ENCODE measurements at places on chromosomes 4 and X.

GRCh38 chrX:149799938-149800337 is 18.2 kb downstream of the MAGEA9 start:
- no peak overlapping the region for H3K4me3 ChIP-seq
- H3K36me3 ChIP-seq, result no peaks in the 10 kb centered on the region
- H3K27me3 ChIP-seq, result peaks cover 3% of the 10 kb centered on the region

GRCh38 chrX:54891573-54891972 is 29.1 kb upstream of the TRO start:
- no peak overlapping the region for H3K4me3 ChIP-seq
- no peak for DNase-seq
- no peak overlapping the region for H3K27ac ChIP-seq

DNA sequence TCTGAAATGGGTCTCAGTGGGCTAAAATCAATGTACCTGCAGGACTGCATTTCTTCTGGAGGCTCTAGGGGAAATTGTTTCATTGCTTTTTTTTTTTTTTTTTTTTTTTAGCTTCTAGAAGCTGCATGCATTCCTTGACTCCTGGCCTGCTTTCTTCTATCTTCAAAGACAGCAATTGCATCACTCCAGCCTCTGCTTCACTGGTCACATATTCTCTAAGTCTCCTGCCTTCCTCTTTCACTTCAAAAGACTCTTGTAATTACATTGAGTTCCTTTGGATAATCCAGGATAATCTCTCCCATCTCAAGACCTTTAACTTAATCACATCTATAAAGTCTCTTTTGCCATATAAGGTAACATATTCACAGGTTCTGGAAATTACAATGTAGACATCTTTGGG is 11.3 kb upstream of the PCYT1B start:
- H3K27me3 ChIP-seq, result no peaks in the 10 kb centered on the region
- H3K4me3 ChIP-seq, result no peak overlapping the region
- no peaks in the 10 kb centered on the region for H3K36me3 ChIP-seq
- no peak for DNase-seq
- no peaks in the 10 kb centered on the region for H3K4me1 ChIP-seq

- DNase-seq, result no peak
- H3K27ac ChIP-seq, result no peak overlapping the region
- H3K27me3 ChIP-seq, result no peaks in the 10 kb centered on the region
- no peaks in the 10 kb centered on the region for H3K36me3 ChIP-seq
- H3K4me3 ChIP-seq, result no peak overlapping the region
These were observed 17.0 kb upstream of the AP1AR start for GRCh38 chr4:112214390-112215264.

DNA sequence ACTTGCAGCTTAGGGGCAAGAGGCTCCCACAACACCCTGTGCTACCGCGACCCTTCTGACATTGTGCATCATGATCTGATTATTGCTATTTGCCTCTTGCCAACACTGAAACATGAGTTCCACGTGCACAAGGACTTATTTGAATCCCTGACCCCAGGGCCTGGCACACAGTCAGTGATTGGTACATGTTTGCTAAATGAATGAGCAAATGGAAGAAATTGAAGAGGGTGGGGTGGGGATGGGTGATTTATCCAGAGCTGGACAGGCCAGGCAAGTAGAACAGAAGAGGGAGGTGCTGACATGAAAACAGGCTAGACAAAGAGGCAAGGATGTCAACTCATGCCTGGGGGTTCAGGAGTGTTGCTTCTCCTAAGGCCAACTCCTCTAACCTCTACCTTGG is 24.9 kb upstream of the RPL39 start:
- DNase-seq, result no peak
- no peak overlapping the region for H3K27ac ChIP-seq
- H3K36me3 ChIP-seq, result no peaks in the 10 kb centered on the region
- no peaks in the 10 kb centered on the region for H3K4me1 ChIP-seq
- H3K4me3 ChIP-seq, result no peak overlapping the region

GRCh38 chrX:139448996-139449395 is 81.5 kb upstream of the F9 start:
- DNase-seq, result no peak
- no peaks in the 10 kb centered on the region for H3K4me1 ChIP-seq
- H3K27ac ChIP-seq, result no peak overlapping the region
- H3K4me3 ChIP-seq, result no peak overlapping the region

GRCh38 chrX:15761564-15762191 is 23.6 kb downstream of the CA5B start:
- H3K27me3 ChIP-seq, result no peaks in the 10 kb centered on the region
- H3K4me1 ChIP-seq, result no peaks in the 10 kb centered on the region
- H3K4me3 ChIP-seq, result no peak overlapping the region
- no peaks in the 10 kb centered on the region for H3K36me3 ChIP-seq
- DNase-seq, result no peak
- H3K27ac ChIP-seq, result no peak overlapping the region

- no peaks in the 10 kb centered on the region for H3K4me1 ChIP-seq
- H3K27me3 ChIP-seq, result no peaks in the 10 kb centered on the region
- H3K4me3 ChIP-seq, result no peak overlapping the region
- DNase-seq, result no peak
- no peaks in the 10 kb centered on the region for H3K36me3 ChIP-seq
These were observed 26.9 kb upstream of the WWC2 start for GRCh38 chr4:183072176-183072575.

- DNase-seq, result no peak
- H3K27me3 ChIP-seq, result no peaks in the 10 kb centered on the region
- H3K4me1 ChIP-seq, result no peaks in the 10 kb centered on the region
These were observed 37.7 kb downstream of the ARHGAP24 start for GRCh38 chr4:85512446-85513205.

DNA sequence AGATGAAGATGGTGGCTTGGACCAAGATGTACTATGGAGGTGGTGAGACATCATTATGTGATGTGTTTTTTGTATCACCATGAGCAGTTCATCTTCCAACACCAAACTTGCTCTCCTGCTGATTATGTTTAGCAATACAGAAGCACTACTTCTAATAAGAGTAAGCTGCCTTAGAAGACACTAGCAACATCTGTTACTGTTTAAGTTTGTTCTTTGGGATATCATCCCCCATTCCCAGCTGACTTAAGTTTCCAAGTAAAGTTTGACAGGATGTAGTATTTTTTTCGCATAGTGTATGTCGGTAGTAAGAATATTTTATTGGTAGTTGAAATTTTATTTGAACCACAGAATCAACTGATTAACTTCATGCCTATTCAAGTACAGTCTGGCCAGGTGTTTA is 123.5 kb upstream of the BMPR1B start:
- peaks cover 7% of the 10 kb centered on the region for H3K4me1 ChIP-seq
- no peaks in the 10 kb centered on the region for H3K27me3 ChIP-seq
- no peak for DNase-seq
- no peak overlapping the region for H3K4me3 ChIP-seq
- H3K36me3 ChIP-seq, result no peaks in the 10 kb centered on the region

DNA sequence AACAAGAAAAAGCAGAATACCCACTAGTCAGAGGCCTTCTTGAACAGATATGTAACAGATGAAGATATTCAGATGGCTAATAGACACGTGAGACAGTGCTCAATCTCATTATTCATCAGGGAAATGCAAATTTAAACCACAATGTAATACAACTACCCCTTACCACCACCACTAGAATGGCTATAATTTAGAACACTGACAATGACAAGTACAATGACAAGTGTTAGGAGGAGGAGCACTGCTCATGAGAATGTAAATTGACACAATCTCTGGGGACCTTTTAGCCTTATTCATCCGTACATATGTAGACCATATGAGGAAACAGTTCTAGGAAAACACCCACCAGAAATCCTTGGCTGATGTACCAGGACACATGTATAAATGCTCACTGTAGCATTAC is 13.1 kb downstream of the ZNF81 start:
- H3K4me3 ChIP-seq, result no peak overlapping the region
- no peaks in the 10 kb centered on the region for H3K27me3 ChIP-seq
- H3K27ac ChIP-seq, result no peak overlapping the region

GRCh38 chr4:61201561-61201960 is 1.4 kb downstream of the ADGRL3 start:
- no peaks in the 10 kb centered on the region for H3K36me3 ChIP-seq
- no peak overlapping the region for H3K27ac ChIP-seq
- H3K4me1 ChIP-seq, result no peaks in the 10 kb centered on the region
- peak overlapping the region; percentile 45 for H3K4me3 ChIP-seq
- no peak for DNase-seq

- H3K27ac ChIP-seq, result no peak overlapping the region
- no peak for DNase-seq
- H3K27me3 ChIP-seq, result no peaks in the 10 kb centered on the region
These were observed 2.0 kb downstream of the NYX start for GRCh38 chrX:41449131-41449530.

- no peak overlapping the region for H3K4me3 ChIP-seq
- H3K4me1 ChIP-seq, result no peaks in the 10 kb centered on the region
- no peak overlapping the region for H3K27ac ChIP-seq
- H3K27me3 ChIP-seq, result no peaks in the 10 kb centered on the region
These were observed 78.2 kb downstream of the SLC10A7 start for GRCh38 chr4:146443525-146443924.

GRCh38 chr4:113410686-113411085 is 350.9 kb downstream of the CAMK2D start:
- DNase-seq, result no peak
- no peaks in the 10 kb centered on the region for H3K4me1 ChIP-seq
- no peak overlapping the region for H3K27ac ChIP-seq
- H3K27me3 ChIP-seq, result no peaks in the 10 kb centered on the region
- no peak overlapping the region for H3K4me3 ChIP-seq

DNA sequence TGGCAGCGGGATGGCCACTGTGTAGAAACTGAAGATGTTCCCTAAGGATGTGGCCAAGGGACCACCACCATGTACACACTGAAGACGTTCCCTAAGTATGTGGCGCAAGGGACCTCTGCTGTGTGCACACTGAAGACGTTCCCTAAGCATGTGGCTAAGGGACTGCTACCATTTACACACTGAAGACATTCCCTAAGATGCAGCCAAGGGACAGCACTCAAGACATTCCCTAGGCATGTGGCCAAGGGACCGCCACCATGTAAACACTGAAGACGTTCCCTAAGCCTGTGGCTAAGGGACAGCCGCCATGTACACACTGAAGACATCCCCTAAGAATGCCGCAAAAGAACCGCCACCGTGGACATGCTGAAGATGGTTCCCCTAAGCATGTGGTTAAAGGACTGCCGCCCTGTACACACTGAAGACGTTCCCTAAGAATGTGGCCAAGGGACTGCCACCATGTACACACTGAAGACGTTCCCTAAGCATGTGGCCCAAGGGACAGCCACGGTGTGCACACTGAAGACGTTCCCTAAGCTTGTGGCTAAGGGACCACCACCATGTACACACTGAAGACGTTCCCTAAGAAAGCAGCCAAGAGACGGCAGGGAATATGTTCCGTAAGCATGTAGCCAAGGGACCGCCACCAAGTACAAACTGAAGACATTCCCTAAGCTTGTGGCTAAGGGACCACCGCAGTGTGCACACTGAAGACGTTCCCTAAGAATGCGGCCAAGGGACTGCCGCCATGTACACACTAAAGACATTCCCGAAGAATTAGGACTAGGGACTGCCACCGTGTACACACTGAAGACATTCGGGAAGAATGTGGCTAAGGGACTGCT is 43.3 kb downstream of the DHRSX start:
- no peak overlapping the region for H3K27ac ChIP-seq
- no peak overlapping the region for H3K4me3 ChIP-seq
- no peaks in the 10 kb centered on the region for H3K27me3 ChIP-seq
- H3K36me3 ChIP-seq, result no peaks in the 10 kb centered on the region
- peaks cover 6% of the 10 kb centered on the region for H3K4me1 ChIP-seq

- H3K36me3 ChIP-seq, result no peaks in the 10 kb centered on the region
- no peak for DNase-seq
- H3K4me3 ChIP-seq, result no peak overlapping the region
- no peak overlapping the region for H3K27ac ChIP-seq
- no peaks in the 10 kb centered on the region for H3K4me1 ChIP-seq
- H3K27me3 ChIP-seq, result no peaks in the 10 kb centered on the region
These were observed 5.5 kb downstream of the MPP1 start for GRCh38 chrX:154799556-154800348.

All from pancreas (tissue), 10 donors.